ENCODE measurements at places on chromosomes 4 and X.

DNA sequence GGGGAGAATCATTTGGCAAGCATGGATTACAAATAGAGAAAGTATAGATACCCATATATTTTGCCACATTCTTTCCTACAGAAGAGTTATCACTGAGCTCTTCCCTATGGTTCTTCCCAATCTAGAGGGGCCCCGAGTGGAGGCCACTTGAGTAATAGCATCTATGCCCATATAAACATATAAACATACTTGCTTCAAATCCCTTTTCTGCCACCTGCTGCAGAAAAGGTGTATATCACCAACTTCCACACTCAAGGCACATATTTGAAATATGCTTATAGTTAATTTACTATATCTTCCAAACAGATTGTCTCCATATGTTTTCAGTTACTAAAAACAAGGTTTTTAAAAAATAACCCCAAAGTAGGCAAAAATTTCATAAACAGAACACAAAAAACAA, 642.8 kb upstream of the DIPK2B start:
- no peak for DNase-seq

- DNase-seq: no peak
Observed at GRCh38 chr4:189850239-189850856, 90.3 kb upstream of the FRG1 start.

- no peak for DNase-seq
Observed at GRCh38 chr4:1405636-1406393, 427 bp downstream of the NKX1-1 start.

DNA sequence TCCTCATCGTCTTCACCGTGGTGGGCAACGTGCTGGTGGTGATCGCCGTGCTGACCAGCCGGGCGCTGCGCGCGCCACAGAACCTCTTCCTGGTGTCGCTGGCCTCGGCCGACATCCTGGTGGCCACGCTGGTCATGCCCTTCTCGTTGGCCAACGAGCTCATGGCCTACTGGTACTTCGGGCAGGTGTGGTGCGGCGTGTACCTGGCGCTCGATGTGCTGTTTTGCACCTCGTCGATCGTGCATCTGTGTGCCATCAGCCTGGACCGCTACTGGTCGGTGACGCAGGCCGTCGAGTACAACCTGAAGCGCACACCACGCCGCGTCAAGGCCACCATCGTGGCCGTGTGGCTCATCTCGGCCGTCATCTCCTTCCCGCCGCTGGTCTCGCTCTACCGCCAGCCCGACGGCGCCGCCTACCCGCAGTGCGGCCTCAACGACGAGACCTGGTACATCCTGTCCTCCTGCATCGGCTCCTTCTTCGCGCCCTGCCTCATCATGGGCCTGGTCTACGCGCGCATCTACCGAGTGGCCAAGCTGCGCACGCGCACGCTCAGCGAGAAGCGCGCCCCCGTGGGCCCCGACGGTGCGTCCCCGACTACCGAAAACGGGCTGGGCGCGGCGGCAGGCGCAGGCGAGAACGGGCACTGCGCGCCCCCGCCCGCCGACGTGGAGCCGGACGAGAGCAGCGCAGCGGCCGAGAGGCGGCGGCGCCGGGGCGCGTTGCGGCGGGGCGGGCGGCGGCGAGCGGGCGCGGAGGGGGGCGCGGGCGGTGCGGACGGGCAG, 792 bp downstream of the ADRA2C start:
- DNase-seq: no peak

DNA sequence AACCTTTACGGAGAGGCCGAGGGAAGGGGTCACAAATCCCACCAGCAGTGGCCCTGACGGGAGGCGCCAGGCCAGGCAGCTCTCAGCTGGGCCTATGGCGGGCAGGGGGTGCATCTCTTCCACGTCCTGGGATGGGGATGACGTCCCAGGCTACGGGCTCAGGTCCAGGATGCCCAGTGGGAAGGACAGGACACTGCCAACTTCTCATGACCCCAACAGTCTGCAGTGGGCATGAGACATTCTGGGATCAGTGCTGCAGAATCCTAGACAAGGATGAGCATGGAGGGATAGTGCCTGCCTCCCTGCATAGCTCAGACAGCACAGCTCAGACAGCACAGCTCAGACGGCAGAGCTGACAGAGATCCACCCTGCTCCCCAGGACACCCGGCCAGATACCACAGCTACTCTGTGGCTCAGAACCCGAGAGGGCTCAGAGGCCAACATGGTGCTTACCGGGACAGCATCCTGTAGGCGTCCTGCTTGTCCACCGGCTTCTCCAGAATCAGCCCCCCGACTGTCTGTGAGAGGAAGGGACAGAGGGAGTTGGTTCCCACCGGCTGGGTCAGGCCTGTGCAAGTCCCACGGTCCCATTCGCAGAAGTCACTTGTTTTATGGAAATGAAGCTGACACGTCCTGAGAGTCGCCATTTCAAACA, 17.3 kb downstream of the ASMTL start:
- DNase-seq: no peak

DNA sequence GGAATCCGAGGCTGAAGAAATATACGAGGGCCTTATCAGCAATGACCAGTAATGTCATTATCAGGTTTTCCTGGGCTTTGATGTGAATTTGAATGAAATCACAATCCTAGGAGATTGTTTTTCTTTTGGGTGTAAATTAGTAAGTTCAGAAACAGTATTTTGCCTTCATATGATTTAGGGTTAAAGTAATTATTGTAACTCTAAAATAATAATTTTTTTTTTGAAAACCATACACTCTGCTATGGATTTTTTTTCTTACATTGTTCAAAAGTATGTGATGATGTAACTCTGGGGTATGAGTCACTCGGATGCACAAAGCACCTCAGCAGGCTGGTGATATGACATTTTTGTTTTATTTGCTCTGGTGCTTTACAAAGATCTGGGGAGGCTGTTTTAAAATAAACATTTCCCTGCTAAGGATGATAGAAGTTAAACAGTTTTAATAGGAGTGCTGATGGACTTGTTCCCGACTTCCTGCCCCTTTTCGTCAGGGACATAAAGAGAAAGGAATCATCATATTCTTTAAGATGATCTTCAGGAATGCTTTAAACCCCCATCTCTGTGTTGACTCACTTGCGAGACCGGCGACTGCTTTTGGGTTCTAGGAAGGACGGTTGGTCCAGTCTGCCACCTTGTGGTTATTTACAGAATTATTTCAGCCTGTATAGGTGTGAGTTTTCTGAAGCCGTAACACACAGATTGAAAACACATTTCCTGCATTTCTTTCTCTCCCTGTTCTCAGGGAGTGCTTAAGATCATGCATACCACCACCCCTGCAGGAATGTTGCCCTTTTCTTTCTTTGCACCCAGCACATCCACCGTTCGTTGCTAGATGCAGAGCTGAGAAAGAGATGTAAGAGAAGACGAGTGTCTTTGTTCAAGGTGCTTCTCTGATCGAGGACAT, 72.5 kb downstream of the RAPGEF2 start:
- peak; percentile 45 for DNase-seq

DNA sequence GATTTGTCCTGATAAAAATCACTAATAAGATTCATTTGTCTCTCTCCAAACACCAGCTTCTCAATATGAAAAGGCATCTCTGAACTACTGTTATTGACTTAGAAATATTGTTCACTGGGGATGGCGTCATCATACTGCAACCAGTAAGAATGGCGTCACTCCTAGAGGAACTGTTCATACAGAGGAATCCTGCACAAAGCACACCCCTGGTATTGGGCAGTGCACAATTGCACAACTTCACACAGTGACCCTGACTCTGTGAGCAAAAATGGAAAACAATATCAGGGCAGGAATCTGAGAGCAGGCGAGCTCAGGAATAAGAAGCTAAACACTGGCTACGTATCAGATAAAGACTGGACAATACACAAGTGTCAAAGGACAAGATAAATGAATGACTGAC, 66.7 kb upstream of the PNPLA4 start:
- DNase-seq: no peak

- DNase-seq: peak; percentile 77
Observed at GRCh38 chr4:726235-726787, 20.7 kb downstream of the PCGF3 start.

GRCh38 chrX:46710927-46711623, 47.8 kb downstream of the SLC9A7 start:
- no peak for DNase-seq

GRCh38 chr4:63458010-63458409, 951.2 kb downstream of the TECRL start:
- no peak for DNase-seq

- no peak for DNase-seq
Observed at GRCh38 chrX:112391313-112391712, 288.4 kb downstream of the LHFPL1 start.

DNA sequence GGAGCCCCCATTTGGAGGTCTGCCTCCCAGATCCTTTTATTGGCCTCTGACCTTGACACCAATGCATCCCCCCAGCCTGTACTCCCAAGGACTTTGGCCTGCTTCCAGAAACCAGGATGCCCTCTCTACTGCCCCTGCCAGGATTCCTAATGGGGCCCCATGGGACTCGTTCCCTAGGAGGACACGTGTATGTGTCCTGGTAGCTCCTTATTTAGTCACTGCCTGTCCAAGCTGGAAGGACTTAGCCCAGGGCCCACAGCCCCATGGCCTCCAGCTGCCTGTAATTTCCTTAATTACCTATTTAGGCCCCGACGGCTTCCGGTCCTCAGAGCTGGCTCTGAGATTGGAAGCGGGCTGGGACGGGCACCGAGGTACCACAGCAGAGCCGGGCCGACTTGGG, 9.4 kb downstream of the ATP2B3 start:
- DNase-seq: no peak

- no peak for DNase-seq
Observed at GRCh38 chr4:48203819-48204218, 65.8 kb downstream of the TEC start.

- DNase-seq: no peak
Observed at GRCh38 chr4:162847945-162848549, 318.6 kb downstream of the NAF1 start.

DNA sequence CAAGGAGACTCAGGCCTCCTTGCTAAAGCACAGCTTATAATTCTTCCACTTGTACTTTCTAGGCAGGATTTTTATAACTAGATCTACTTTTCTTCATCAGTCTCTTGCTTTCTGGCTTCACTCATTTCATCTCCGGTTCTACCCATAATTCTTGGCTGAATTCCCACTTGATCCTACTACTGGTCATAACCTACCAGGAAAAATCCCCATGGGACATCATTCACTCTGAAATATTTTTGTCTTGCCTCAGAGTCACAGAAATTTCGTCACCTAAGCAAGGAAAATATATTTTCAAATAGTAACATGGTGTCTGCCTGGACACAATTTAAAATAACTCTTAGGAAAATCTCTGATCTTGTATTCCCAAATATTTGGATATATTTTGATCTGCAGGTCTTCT, 122.3 kb downstream of the TEX13A start:
- no peak for DNase-seq

DNA sequence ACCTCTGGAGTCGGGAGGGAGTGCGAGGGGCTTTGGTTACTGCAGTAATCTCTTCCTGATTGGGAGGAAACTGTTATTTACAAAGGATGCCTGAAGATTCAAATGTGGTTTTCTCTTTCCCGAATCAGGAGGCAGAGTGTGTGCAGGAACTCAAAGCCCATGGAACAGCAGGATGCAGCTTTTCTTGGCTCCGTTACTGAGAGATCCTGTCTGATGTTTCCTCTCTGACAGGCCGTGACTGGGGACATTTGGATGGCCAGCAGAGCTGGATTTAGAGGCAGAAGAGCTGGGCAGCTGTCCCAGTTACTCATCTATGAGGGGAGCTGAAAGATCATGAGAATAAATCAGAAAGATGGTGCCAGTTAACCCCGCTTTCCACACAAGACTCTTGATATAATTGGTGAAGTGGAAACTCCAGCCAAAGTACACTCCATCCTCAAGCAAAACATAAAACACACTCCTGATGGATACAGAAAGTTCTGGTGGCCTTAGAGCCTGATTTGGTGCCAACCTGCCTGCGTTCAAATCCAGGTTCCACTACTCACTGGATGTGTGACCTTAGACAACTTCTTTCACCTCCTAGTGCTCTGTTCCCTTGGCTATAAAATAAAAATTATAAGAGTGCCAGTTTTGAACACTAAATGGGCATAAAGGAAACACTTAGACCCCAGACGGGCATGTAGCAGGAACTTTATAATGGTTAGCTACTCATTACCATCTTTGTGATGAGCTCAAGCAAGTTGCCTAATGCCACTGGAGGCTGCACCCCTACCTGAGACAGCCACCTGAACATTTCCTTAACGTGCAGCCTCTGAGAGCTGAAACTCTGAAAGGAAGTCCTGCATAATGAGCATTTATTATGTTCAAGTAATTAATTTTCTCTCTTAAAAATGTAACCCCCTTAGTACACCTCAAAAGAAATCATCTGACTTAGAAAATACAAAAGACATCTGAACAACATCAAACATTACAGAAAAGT, 349.0 kb upstream of the GATB start:
- peak; percentile 28 for DNase-seq

- no peak for DNase-seq
Observed at GRCh38 chr4:7276515-7276914, 84.2 kb downstream of the SORCS2 start.

- peak; percentile 12 for DNase-seq
Observed at GRCh38 chr4:143514497-143514896, 995 bp downstream of the SMARCA5 start.

DNA sequence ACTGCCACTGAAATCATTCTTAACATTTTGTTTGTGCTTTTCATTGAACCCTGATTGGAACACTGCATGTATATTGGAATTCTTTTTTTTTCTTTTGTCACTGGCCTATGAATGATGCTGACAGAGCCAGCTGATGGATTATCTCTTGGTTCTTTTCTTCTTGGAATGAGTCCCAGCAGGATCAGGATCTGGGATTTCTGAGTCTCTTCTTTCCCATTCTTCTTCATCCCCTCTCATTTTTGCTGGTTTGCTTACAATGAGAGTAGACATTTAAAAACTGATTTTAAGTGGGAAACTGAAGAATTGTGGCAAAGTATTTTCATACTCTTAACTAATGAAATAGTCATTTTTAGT, 9.0 kb downstream of the DCUN1D4 start:
- no peak for DNase-seq

DNA sequence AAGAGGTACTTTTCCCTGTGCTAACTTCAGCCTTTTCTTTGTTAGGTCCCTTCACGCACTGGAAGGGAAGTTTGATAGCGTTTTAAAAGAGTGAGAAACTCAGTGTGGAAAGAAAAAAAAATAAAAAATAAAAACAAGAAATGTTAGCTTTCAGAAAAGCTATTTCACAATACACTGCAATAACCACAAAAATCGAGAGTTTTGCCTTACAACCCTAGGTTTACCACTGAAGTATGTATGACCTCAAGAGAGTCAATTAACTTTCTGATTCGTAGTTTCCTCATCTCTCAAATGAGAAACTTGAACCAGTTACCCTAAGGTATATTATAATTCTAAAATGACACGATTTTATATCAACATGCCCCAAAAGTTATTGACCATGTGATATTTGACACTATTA, 93.9 kb upstream of the JADE1 start:
- DNase-seq: peak; percentile 72

All from GM04503 (cell line).